Activated CD4-positive, alpha-beta T cell treated with anti-CD3 and anti-CD28 coated beads for 36 hours (primary cell): ENCODE measurements at places on chromosomes 11 and 22. TPM values are rescaled to one million over a fixed set of nuclear protein-coding genes. Genes with fewer than 3 reads are reported as not detected.

GRCh38 chr11:8039530-8040260 lies 41.3 kb upstream of the TUB start:
- H3K27me3 ChIP-seq: peaks cover 7% of the 10 kb centered on the region
- no peak overlapping the region for H3K27ac ChIP-seq
- no peak for DNase-seq
- H3K4me3 ChIP-seq: no peak overlapping the region

GRCh38 chr11:61349189-61349751 lies 12.4 kb downstream of the CYB561A3 start:
- peaks cover 28% of the 10 kb centered on the region for H3K36me3 ChIP-seq
- no peak for DNase-seq
- no peaks in the 10 kb centered on the region for H3K4me1 ChIP-seq
- no peaks in the 10 kb centered on the region for H3K27me3 ChIP-seq

DNA sequence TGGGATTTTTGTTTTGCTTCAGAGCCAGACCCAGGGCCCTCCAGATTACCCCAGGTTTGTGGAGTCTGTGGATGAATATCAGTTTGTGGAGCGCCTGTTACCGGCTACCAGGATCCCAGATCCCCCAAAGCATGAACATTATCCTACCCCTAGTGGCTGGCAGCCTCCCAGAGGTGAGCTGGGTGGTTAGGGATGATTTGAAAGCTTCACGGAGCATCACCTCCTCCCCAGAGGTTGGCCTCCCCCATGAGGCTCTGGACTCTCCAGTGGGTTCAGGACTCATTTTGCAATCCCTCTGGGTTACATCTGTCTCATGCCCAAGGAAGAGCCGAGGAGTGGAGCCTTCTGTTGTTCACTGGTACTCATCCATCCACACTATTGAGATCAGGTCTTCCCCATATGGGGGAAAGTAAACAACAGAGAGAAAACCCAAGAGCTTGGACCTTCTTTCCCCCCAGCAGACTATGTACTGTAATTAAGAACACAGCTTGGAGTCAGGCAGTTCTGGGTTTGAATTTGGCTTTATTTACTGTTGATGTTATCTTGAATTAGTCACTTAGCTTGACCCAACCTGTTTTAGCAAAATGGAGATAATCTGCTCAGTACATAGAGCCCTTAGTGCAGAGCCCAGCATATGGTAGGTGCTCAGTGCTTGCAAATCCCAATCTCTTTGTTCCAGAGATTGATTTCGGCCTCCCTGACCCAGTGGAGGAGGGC lies 2.5 kb downstream of the MRPL49 start:
- H3K36me3 ChIP-seq: peaks cover 44% of the 10 kb centered on the region
- peaks cover 27% of the 10 kb centered on the region for H3K4me1 ChIP-seq
- peak overlapping the region; percentile 24 for H3K4me3 ChIP-seq
- no peaks in the 10 kb centered on the region for H3K27me3 ChIP-seq
- H3K27ac ChIP-seq: peak overlapping the region; percentile 21

- DNase-seq: no peak
- H3K4me3 ChIP-seq: no peak overlapping the region
- no peaks in the 10 kb centered on the region for H3K36me3 ChIP-seq
- H3K27ac ChIP-seq: no peak overlapping the region
Observed at GRCh38 chr11:117933930-117934329, 4.7 kb upstream of the TMPRSS13 start.

GRCh38 chr11:128821556-128821955 lies 45.5 kb downstream of the KCNJ1 start:
- H3K4me1 ChIP-seq: no peaks in the 10 kb centered on the region
- H3K27me3 ChIP-seq: no peaks in the 10 kb centered on the region
- H3K4me3 ChIP-seq: no peak overlapping the region
- no peak for DNase-seq

DNA sequence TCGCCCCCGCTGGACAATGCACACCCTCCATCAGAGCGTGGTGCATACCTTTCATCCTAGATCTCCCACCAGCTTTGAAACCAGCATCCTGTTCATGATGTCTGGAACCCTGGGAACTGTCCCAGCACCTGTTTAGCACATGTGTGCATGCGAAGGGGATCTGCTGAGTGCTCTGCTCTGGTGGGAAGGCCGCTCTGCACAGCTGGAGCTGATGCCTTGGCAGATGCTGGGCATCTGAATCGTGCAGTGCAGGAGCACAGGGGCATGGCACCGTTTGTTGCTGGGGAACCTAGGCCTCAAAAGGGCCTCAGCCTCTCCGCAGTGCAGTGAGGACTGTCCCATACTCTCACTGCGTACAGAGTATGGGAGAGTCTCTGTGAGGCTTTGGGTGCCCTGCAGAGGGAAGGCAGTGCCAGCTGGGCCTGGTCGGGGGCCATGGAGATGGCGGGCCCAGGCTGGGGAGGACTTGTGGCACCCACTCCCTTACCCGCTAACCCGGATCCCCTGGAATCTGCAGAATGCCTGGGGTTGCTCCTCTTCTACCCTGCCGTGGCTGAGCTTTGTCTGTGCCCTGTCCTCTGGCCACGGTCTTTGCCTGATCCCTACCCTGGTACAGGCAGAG lies 72.9 kb upstream of the ATXN10 start:
- DNase-seq: no peak
- no peaks in the 10 kb centered on the region for H3K4me1 ChIP-seq
- H3K36me3 ChIP-seq: no peaks in the 10 kb centered on the region
- H3K4me3 ChIP-seq: no peak overlapping the region
- no peak overlapping the region for H3K27ac ChIP-seq

GRCh38 chr11:16016468-16016829 lies 339.9 kb downstream of the SOX6 start:
- H3K4me3 ChIP-seq: no peak overlapping the region
- DNase-seq: no peak
- no peaks in the 10 kb centered on the region for H3K4me1 ChIP-seq
- H3K36me3 ChIP-seq: no peaks in the 10 kb centered on the region
- peaks cover 3% of the 10 kb centered on the region for H3K27me3 ChIP-seq

- H3K4me1 ChIP-seq: no peaks in the 10 kb centered on the region
- H3K4me3 ChIP-seq: no peak overlapping the region
- H3K27ac ChIP-seq: no peak overlapping the region
- no peak for DNase-seq
Observed at GRCh38 chr11:84419616-84420015, 1133.4 kb upstream of the CCDC90B start.

DNA sequence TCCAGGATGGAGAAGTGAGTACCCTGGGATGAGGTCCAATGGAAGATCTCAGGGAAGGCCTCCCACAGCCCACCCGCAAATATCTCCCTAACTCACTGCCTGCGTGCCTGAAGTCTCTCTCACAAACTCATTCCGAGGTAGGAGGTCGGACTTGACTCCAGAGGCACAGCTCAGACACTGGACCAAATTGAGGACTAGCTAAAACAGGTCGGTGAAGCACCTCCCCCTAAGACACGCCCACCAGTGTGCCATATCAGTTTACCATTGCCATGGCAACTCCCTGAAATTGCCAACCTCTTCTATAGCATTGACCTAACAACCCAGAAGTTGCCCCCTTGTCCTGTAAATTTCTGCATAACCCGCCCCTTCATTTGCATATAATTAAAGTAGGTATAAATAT lies 17.5 kb downstream of the RPL3 start:
- no peaks in the 10 kb centered on the region for H3K36me3 ChIP-seq
- no peak for DNase-seq
- H3K4me1 ChIP-seq: peaks cover 3% of the 10 kb centered on the region
- no peak overlapping the region for H3K4me3 ChIP-seq
- H3K27ac ChIP-seq: no peak overlapping the region

GRCh38 chr11:70367071-70367470 lies 31.3 kb upstream of the CTTN start:
- H3K27ac ChIP-seq: no peak overlapping the region
- H3K36me3 ChIP-seq: peaks cover 40% of the 10 kb centered on the region
- no peak overlapping the region for H3K4me3 ChIP-seq
- H3K27me3 ChIP-seq: no peaks in the 10 kb centered on the region

DNA sequence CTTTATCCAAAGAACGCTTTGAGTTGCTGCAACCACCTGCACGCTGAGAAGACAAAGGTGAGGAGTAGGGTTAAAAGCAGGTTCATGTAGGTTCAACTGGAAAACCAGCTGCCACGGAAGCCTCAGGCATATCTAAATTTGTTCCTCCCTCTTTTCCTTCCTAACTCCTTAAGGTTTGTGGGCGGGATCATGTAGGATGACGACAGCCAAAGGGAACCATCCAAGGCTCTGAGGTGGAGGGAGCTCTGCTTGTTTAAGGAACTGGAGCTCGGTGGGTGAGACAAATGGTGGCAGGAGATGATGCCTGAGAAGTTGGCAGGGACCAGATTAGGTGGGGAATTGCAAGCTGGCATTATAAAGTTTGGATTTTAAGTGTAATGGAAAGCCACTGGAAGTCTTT lies 60.3 kb downstream of the SPON1 start:
- H3K4me3 ChIP-seq: no peak overlapping the region
- H3K4me1 ChIP-seq: no peaks in the 10 kb centered on the region
- DNase-seq: no peak
- H3K36me3 ChIP-seq: no peaks in the 10 kb centered on the region

DNA sequence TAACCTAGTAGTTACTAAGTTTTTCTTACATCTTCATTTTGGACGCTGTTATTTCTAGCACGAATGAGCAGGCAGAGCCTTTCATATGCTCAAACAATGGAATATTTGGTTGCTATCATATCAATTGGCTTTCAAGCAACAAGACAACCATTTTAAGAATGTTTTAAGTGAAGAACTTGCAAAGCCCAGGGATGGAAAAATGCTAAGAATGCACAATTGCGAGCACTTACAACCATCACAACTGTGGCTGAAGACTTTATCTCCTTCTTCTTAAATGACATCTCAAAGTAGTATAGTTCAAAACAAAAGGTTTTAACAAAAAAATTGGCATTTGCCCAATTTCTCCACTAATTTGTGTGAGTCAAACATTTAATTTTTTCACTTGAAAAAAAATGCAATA lies 8.3 kb upstream of the MMP1 start:
- H3K4me3 ChIP-seq: no peak overlapping the region
- no peaks in the 10 kb centered on the region for H3K4me1 ChIP-seq
- no peaks in the 10 kb centered on the region for H3K36me3 ChIP-seq
- H3K27me3 ChIP-seq: peaks cover 13% of the 10 kb centered on the region

DNA sequence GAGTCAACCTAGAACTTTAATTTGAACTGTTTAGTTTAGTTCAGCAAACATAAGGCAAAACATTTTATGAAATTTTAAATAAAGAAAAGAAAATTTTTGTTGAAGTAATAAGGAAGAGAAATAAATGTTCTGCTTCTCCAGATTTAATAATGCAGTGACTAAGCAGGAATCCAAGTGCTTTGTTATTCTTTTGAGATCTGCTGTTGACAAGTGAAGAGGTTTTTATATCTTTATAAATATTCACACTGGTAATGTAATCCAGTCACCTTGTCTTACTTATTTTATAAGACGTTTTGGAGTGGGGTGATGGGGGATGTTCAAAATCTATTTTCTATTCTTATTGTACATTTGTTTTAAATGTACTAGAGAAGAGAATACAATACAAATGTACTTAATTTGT lies 725.9 kb upstream of the CCDC179 start:
- no peaks in the 10 kb centered on the region for H3K4me1 ChIP-seq
- no peak overlapping the region for H3K4me3 ChIP-seq
- H3K36me3 ChIP-seq: no peaks in the 10 kb centered on the region
- no peak for DNase-seq
- H3K27ac ChIP-seq: no peak overlapping the region
- no peaks in the 10 kb centered on the region for H3K27me3 ChIP-seq

GRCh38 chr11:119062779-119063178 lies 4.8 kb upstream of the VPS11 start:
- no peak overlapping the region for H3K4me3 ChIP-seq
- peaks cover 2% of the 10 kb centered on the region for H3K36me3 ChIP-seq
- no peaks in the 10 kb centered on the region for H3K27me3 ChIP-seq
- no peak for DNase-seq
- no peak overlapping the region for H3K27ac ChIP-seq

DNA sequence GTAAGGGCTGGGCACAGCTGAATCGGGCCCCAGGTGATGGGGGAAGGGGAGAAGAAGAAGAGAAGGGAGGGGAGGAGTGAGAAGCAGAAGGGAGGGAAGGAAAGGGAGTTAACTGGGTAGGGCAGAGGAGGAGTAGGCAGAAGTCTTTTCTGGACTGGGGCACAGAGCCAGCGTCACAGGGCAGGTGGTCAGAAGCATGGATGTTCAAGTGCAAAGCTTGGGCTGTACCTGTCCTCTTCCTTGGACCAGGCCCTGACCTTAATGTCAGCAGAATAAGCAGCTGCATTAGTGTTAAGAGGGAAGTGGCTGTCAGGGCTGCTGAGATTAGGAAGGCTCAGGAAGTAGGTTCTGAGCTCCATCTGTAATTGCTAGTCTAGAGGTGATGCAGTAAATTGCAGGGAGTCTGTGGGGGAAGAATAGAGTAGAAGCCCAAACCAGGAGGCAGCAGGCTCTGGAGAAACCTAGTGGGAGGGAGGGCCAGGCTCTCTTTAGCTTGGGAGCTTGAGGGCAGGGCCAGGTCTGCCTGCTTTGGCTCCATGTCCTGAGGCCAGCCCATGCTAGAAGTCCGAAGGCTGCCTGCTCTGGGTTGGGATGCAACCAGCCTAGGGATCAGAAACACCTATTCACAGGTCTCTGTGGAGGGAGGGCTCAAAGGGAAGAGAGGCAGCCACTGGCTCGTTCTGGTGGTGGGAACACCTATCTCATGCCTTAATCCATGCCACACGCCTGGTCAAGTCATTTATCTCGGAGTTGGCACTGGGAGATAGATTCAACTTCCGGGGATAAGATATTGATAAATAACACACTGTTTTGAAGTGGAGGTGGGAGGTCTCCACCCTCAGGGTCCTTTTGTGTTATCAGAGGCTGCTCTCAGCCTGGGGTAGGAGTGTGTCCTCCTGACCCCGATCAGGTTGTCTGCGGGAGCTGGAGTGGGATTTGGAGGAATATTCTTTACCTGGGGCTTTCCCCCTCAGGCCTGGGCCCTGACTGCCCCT lies 1.7 kb upstream of the UCP3 start:
- no peak for DNase-seq
- H3K36me3 ChIP-seq: peaks cover 11% of the 10 kb centered on the region
- no peak overlapping the region for H3K4me3 ChIP-seq
- H3K4me1 ChIP-seq: peaks cover 82% of the 10 kb centered on the region
- H3K27me3 ChIP-seq: no peaks in the 10 kb centered on the region

DNA sequence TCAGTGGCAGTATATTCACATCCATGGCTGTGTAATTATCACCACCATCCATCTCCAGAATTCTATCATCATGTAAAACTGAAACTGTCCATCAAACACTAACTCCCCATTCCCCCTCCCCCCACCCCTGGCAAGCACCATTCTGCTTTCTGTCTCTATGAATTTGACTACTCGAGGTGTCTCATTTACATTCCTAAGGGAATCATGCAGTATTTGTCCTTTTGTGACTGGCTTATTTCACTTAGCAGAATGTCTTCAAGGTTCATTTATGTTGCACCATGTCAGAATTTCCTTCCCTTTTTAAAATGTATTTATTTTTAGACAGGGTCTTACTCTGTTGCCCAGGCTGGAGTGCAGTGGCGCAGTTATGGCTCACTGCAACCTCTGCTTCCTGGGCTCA lies 20.3 kb downstream of the DERL3 start:
- peaks cover 47% of the 10 kb centered on the region for H3K36me3 ChIP-seq
- H3K4me3 ChIP-seq: no peak overlapping the region
- DNase-seq: no peak
- no peak overlapping the region for H3K27ac ChIP-seq
- peaks cover 2% of the 10 kb centered on the region for H3K4me1 ChIP-seq

LAYN gene
- 5.6 TPM for total RNA-seq

CACNA1I gene
- total RNA-seq: 0.39 TPM

MB gene
- total RNA-seq: not detected

CCDC87 gene
- total RNA-seq: 0.14 TPM

UBQLNL gene
- total RNA-seq: 0.11 TPM

APLP2 gene
- total RNA-seq: 40.2 TPM

ANO9 gene
- total RNA-seq: 31.7 TPM

TMEM41B gene
- total RNA-seq: 20.2 TPM

CHST1 gene
- 0.12 TPM for total RNA-seq
